ENCODE measurements at places on chromosomes 1 and 21.

DNA sequence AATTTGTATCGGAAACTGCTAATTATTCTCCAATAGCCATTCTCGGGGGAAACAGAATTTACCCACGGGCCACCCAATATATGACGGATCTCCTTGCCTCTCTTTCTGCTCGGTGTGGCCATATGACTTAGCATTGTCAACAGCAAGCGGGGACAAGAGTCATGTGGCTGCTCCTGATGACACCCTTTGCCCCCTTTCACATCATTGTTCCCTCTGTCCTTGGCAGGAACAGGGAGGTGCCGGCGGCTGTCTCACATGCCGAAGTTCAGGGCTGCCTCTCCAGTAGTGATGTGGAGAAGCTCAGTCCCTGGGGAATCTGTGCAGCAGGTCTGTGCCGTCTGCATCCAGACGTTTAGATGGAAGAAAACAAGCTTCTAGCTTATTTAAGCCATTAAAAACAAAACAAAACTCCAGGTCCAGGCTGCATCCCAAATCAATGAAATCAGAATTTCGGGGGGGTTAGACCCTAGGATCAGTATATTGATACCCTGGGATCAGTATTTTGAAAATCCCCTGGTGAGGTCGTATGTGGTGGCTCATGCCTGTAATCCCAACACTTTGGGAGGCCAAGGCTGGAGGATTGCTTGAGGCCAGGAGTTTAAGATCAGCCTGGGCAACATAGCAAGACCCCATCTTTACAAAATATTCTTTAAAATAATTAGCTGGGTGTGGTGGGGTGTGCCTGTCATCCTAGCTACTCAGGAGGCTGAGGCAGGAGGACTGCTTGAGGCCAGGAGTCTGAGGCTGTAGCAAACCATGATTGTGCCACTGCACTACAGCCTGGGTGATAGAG, 10.8 kb downstream of the MYOM3 start:
- no peak for DNase-seq

DNA sequence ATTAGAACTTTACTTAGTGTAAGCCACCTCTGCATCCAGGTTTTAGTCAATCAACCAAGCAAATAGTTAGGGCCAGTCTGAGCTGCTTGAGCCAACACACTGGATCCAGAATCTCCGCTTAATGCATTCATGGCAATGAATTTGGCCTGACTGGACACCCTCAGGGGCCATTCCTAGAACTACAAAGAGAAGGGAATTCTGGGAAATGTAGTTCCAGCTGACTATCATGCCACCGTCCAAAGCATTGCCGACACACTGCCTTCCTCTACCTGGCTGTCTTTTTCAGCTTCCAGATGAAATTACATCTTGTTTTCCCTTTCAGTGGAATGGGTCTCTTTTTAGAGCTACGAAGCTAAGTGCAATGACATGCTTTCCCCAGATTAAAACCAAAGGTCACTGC, 163.0 kb upstream of the IGSF21 start:
- no peak for DNase-seq

DNA sequence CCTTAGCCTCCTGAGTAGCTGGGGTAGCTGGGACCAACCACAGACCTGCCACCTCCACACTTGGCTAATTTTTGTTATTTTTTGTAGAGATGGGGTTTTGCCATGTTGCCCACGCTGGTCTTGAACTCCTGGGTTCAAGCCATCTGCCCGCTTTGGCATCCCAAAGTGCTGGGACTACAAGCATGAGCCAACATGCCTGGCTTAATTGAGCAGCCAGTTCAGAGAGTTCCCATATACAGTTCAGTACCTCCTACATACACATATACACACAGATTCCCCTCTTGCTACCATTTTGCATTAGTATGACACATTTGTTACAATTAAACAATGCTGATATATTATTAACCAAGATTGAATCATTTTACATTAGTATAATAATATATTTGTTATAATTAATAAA, 2.9 kb downstream of the RNPEP start:
- DNase-seq, result no peak

GRCh38 chr1:218728898-218729565, 383.9 kb downstream of the TGFB2 start:
- no peak for DNase-seq

DNA sequence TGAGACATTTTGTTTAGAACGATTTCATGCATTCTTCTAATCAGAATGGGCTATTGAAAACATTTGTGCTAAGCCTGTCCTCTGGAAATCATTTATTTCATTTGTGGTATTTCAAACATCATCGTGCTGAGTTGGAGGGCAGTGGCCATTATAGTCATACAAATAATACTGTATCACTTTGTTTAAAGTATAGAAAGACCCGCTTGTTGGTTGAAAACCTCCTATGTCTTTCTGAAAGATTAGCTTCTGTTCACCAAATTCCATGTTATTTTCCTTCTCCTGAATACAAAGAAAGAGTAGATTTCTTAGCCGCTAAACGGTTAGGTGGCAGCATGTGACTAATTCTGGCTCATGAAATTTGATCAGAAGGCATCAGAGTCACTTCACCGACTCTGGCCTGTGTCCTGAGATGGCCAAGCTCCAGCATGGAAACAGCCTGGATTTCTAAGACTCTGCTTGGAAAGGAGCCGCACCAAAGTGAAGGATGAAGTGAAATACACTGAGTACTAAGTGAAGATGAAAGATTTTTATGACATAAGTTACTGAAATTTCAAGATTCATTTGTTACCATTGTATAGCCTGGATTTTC, 355.1 kb downstream of the USP25 start:
- no peak for DNase-seq

- no peak for DNase-seq
Measured at GRCh38 chr1:22872981-22873664, 99.5 kb downstream of the LACTBL1 start.

DNA sequence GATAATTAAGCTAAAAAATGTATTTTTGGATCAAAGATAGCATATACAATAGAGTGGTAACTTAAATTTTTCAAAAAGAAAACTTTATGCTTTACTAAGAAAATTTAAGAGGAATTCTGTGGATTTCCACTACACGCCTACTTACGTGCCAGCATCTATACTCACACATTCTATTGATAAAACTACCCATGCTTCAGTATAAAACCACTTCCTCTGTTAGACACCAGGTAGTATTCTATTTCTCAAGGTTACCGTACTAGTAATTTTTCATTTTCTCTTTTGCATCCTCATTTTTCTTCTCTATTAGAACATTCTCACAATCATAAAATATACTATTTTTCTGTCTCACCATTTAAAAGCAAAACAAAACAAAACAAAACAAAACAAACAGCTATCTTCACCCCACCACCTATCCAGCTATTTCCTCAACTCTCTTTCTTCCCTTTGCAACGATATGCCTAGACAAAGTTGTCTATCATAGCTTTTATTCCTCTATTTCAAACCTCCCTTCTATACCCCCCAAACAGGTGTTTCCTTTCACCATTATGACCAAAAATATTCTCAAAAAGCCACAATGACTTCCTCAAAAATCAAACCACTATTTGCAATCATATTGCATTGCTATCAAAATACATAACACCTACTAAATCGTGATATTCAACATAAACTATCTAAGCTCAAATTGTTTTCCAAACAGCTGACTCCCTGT, 1652.0 kb downstream of the MRPL39 start:
- no peak for DNase-seq

GRCh38 chr21:44657635-44658540, at the start of gene KRTAP12-3:
KRTAP12-3 (plus strand) TSS chr21:44657932; CDS start chr21:44657980, 48 bp downstream.
- no peak for DNase-seq

DNA sequence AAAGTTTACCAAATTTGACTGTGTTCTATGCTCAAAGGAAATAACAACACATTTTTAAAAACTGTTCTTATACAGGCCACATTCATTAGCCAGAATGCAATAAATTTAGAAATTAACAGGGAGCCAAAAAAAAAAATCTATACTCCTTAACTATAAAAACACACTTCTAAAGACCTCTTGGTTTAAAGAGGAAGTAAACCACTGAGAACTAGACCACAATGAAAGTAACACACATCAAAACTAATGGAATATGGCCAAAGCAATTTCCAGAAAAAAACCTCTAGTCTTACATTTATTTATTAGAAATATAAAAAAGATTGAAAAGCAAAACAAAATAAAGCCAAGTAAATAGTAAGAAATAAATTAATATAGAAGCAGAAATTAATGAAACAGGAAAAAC, 48.9 kb upstream of the GADD45A start:
- DNase-seq, result no peak

DNA sequence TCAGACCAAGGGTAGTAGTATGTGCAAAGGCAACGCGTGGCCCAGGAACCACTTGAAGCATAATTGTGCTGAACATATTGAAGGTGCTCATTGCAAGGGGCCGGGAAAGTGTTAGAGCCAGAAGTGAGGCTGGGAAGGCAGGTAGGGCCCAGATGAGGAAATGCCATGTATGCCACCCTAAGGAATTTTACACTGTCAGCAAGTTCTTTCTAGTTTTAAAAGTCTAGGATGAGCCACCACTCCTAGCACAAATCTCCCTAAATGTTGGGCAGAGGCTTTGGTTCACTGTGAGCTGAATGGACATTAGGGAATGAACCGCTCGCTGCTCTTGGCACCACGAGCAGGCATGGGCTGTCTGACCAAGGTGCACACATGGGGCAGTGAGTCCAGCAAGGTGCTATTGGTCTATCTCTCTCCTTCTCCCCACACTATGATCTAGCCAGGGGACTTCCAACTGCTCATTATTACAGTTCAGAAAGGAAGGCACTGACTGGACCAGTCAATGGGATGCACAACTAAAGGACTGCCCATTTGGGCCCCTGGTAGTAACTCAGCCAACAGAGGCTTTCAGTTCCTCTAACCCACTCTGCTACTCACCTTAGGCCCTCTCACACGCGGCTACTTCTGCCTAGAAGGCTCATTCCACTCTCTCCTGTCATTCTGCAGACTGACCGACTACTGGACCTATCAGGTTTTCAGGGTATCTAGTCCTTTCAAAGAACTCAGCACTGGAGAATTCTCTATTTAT, 2.0 kb downstream of the KANK4 start:
- no peak for DNase-seq

- no peak for DNase-seq
Measured at GRCh38 chr21:45598666-45599065, 44.9 kb upstream of the PCBP3 start.

GRCh38 chr1:54984131-54984842, 3.9 kb downstream of the TMEM61 start:
- DNase-seq, result no peak

- no peak for DNase-seq
Measured at GRCh38 chr21:17461582-17461981, 51.3 kb upstream of the CXADR start.

DNA sequence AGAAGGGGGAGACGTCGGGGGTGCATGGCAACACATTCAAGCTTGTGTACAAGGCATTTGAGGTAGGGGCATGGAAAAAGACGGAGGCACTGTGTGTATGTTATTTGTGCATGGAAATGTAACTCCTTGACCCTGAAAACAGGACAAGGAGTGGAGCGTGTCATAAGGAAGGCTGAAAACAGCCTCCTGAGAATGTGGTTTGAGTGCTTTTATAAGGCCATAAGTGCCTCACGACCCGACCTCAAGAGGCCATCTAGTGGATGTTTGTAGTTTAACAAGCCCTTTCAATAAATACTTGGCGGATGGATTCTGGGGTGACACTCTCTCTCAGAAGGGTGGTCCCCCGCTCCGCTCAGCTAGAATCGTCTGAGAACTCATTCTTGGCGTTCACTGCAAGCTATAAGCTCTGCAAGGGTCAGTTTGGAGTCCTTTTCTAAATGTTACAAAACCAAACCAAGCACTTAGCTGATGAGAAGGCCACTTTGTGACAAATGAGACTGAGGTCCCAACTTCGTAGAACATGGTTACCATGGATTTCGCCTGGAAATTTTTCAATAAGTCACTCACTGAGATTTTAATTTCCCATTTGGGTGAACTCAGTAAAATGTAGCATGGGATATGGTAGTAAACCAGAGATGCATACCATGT, 38.8 kb upstream of the CLCA4 start:
- no peak for DNase-seq

GRCh38 chr21:30268608-30269197, 14.0 kb downstream of the KRTAP24-1 start:
- no peak for DNase-seq

GRCh38 chr1:15633756-15634420, 16.6 kb downstream of the DDI2 start:
- DNase-seq, result no peak

DNA sequence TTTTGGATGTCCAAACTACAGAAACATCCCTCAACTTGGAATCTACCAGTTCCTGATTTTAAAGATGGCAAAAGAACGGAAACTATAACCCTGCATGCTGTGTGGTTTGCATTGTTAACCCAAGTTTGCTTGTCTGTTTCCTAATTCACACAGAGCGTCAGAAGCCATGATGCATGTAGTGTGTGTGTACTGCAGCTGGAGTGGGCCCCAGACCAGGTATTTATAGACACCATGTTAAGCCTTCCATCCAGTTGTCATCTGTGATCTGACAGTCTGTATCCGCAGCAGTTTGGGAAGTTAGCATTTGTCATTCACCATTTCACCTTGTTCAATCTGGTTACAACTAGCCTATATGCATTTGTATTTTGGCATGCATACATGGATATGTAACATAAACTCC, 27.7 kb upstream of the PLEKHM2 start:
- DNase-seq, result no peak

DNA sequence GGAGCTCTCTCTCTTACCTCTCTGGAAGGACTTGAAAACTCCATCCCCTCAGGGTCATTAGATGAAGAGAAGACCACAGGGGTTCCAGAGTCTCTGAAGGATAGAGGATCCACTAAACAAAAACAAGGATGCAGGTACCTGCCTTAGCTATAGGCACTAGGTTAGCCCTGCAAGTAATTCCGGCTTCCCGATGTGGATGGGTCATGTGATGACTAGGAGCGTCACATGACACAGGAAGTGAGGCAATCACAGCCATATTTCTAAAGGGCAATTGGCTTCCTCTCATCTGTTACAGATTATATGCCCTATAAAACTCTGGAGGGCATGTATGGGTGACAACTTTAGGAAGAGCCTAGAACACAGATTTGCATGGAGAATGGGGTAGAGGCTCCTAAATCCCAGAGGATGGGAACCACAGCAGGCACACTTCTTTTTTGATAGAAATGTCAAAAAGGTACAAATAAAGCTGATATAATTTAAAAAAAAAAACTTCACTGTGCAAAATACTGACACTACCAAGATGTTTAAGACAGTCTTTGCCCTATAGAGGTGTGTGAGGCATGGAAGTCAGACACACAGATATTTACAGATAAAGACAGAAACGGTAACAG, 14.1 kb downstream of the ENTREP3 start:
- DNase-seq, result no peak

DNA sequence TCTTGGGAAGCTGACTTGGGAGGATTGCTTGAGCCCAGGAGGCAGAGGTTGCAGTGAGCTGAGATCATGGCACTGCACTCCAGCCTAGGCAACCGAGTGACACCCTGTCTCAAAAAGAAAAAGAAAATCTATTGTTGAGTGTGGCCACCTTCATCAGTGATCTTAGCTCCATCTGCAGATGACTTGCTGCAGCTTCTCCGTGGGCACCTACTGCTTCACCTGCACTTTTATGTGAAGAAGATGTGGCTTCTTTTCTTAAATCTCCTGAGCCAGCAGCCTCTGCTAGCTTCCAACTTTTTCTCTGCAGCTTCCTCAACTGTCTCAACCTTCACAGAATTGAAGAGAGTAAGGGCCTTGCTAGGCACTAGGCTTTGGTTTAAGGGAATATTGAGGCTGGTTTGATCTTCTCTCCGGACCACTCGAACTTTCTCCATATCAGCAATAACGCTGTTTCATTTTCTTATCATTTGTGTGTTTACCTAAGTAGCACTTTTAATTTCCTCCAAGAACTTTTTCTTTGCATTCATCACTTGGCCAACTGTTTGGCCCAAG, 28.0 kb downstream of the AGPAT3 start:
- no peak for DNase-seq
